ENCODE measurements at places on chromosomes 5 and 9.

- DNase-seq, result no peak
These were observed 314.2 kb downstream of the CDK5RAP2 start for GRCh38 chr9:120265791-120266190.

DNA sequence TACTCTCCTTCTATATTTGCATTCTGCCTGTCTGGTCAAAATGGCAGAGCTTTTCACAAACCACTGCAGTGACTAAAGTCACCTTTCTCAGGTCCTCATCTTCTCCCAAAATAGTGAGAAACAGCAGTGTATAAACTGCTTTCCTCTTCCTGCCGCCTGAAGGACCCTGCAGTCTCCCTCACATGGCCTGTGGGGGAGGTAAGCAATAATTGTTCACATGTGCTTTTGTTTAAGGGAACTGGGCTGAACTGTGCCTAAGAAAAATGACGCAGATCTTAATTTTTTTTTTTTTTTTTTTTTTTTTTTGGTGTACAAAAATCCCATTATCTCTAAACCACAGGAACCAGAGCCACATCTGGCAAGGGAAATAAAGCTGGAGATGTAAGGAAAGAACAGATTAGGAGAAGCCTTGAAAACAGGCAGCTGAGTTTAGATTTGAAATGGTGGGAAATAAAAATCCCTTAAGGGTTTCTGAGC, 131.7 kb upstream of the VLDLR start:
- no peak for DNase-seq

DNA sequence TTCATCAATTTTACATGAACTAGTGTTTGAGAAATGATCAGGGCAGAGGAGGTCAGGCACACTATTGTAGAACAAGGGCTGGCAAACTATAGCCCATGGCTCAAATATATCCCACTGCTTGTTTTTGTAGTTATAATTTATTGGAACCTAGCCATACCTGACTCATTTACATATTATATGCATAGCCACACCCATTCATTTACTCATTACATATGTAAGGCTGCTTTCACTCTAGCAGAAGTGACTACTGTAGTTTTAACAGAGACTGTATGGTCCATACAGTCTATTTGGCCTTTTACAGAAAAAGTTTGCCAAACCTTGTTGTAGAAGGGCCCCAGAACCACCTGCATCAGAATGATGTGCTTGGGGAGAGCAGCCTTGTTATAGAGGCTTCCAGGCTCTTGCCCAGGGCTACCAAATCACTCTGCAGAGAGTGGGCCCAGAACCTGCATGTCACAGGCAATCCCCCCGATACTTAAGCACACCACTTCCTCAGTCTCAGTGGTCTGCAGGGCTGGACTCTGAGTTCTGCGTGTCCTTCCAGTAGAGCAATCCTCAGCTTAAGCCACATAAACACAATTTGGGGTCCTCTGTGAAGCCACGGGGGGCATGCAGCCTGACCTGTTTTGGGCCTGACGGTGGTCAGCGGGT, 6.7 kb downstream of the ANKS6 start:
- DNase-seq, result no peak

GRCh38 chr5:111469293-111469896, 42.9 kb downstream of the STARD4 start:
- no peak for DNase-seq

All from activated CD4-positive, alpha-beta T cell treated with anti-CD3 and anti-CD28 coated beads, Interleukin-2, amount 50 U/mL, for 48 hours (primary cell).